ENCODE measurements at places on chromosomes 1 and 21.

DNA sequence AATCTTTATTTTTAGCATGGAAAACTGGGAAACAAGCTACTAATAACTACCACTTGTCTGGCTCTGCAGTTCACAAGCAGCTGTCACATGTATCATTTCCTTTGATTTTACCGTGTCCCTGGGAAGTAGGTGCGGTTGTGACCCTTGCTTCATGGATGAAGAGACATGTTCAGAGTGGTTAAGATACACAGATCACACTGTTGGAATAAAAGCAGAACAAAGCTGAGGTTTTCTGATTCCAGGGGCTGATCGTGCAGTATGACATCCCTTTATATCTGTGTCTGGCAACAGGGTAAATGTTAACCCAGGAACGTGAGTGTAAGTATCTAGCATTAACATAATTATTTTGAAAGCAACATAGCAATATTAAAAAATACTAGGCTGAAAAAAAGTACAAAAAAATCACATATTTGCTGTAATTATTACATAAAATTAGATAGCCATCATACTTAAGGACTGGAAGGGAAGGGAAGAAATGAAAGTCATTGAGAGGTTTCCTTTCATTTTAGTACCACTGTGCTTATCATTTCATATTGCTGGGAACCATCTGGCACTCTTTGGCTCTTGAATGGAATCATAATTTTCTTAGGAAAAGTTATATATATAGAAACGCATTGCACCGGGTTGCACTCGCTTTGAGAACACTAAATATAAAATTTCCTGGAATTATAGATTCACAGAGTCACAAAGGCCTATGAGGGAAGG, 62.8 kb upstream of the PAXBP1 start:
- no peak for DNase-seq

DNA sequence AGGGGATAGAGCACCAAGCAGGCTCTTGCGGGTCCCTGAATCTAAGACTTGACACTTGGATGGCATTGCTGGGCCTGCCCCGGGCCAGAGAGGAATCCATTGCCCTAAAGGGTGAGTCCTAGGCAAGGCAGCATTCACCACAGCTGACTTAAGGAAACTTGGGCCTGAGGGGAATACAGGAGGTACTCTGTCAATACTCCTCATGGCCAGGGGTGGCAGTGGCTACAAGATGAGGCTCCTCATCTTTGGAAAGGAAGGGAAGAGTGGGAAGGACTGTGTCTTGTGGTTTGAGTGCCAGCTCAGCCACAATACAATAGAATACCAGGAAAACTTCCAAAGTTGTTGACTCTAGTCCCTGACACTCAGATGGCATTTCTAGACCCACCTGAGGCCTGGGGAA, 5.1 kb downstream of the KRTAP22-1 start:
- DNase-seq: no peak

GRCh38 chr1:11339346-11340232, 66.6 kb downstream of the UBIAD1 start:
- DNase-seq: no peak

- DNase-seq: no peak
These were observed 96.6 kb downstream of the ZFYVE9 start for GRCh38 chr1:52238474-52238873.

DNA sequence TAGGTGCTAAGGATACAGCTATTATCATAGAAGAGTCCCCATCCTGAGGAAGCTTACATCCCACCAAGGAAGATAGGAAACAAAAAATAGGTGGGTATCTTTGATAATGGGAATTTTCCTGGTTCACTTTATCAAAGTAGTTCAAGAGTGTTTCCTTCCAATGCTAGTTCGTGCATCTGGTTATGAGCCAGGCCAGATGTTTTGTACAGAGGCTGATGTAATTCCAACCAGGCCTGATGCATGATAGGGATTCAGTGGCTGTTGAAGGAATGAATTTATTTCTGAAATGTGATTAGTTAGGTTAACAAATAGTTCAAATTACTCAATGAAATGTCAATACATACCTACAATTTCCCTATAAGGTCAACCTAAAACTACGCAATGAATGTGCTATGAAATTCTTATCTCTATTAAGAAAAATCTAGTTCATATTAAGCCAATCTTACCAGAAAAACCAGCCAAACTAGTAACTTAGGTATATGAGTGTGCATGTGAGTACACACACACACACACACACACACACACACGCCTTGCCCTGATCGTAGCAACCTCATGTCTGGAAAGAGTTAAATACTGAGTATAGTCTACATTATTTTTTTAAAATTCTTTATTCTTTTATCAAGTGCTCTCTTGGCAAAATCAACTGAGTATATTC, 9.5 kb upstream of the ZBTB18 start:
- no peak for DNase-seq

- DNase-seq: no peak
These were observed 23.8 kb downstream of the CASQ2 start for GRCh38 chr1:115744646-115745275.

GRCh38 chr1:12745992-12746323, at the start of gene CFAP107:
Gene CFAP107, plus strand, starts transcription at chr1:12746200. Its CDS starts 231 bp downstream, at chr1:12746431.
- no peak for DNase-seq

DNA sequence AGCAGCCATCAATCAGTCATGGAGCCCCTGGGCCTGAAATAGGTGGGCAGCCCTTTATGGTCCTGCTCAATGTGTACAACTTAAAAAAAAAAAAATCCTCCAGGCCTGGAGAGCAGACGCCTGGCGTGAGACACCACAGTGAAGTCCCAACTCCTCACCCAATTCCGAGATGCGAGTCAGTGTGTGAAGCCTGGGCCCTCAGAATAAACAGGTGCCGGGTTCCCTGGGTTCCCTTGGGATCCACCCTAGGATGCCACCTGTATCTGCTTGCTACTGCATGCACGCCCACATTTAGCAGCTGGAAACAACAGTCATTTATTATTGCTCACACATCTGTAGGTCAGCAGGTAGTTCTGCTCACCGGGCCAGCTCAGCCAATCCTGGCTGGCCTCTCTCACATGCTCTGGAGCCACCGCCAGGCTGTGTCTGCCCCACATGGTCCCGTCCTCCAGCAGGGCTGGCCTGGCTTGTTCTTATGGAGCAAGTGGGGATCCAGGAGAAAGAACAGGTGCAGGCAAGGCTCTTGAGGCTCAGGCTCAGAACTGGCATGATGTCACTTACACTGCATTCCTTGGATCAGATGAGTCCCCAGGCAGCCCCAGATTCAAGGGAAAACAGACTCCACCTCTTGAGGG, 172.7 kb downstream of the NPHP4 start:
- no peak for DNase-seq

DNA sequence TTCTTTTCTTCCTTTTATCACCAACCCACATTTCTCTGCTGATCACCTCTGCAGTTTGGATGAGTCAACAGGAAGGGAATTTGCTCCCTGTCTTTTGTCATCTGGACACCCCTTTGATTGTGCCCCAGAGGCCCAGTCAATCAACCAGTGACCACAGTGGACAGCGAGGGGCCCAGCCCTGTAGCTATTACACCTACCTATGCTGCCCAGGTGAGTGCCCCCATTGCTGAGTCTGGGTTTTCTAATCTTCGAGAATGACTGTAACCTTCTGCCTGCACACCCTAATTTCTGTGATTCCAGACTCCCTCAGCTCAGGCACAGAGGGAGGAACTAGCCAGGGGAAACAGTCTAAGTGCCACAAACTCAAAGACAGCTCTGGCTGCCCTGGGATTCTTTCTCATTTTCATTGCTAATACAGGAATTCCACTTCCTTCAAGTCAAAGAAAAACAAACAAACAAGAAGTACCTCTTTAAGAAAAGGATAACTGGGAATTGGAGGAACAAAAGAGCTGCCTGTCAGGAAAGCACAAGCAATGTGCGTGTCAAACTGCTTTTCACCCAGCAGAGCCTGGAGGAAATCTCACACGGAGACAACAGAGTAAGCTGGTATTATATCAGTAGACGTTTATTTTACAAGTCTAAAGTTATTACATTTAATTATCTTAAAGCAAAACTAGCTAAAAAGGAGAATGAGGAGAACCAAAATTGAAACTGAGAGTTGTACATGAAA, 311.1 kb downstream of the AJAP1 start:
- DNase-seq: no peak
